A549 (cell line): ENCODE measurements at places on chromosomes 5 and 9.

- DNase-seq, result no peak
Measured at GRCh38 chr9:137421838-137422603, 941 bp downstream of the EXD3 start.

DNA sequence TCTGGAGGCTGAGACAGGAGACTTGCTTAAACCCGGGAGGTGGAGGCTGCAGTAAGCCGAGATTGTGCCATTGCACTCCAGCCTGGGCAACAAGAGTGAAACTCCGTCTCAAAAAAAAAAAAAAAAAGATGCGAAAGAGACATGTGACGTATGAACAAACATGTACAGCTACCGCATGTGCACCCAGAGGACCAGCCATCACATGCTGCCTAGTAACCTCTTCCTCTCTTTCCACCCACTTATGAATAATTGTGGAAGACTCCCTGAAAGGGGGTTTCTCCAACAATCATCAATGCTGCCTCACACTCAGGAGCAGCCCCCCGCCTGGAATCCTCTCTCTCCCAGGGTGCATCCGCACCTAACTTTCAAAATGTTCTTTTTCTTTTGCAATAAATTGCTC, 2.2 kb downstream of the SARDH start:
- DNase-seq, result no peak

- no peak for DNase-seq
Measured at GRCh38 chr9:130987738-130988399, 21.1 kb upstream of the LAMC3 start.

DNA sequence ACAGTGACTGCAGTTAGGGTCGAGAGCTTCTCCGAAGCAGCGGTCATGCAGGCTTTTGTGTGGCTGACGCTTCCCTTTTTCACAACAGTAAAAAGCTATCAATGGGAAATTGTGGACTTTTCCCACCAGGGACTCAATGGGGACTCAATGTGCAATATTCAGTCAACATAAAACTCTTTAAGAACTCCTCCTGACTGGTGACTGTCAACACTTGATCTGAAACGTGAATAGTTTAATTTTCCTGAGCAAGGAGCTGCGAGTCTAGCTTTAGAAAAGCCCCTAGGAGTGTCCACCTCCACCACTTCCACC, 28.7 kb downstream of the EXOC3 start:
- no peak for DNase-seq

DNA sequence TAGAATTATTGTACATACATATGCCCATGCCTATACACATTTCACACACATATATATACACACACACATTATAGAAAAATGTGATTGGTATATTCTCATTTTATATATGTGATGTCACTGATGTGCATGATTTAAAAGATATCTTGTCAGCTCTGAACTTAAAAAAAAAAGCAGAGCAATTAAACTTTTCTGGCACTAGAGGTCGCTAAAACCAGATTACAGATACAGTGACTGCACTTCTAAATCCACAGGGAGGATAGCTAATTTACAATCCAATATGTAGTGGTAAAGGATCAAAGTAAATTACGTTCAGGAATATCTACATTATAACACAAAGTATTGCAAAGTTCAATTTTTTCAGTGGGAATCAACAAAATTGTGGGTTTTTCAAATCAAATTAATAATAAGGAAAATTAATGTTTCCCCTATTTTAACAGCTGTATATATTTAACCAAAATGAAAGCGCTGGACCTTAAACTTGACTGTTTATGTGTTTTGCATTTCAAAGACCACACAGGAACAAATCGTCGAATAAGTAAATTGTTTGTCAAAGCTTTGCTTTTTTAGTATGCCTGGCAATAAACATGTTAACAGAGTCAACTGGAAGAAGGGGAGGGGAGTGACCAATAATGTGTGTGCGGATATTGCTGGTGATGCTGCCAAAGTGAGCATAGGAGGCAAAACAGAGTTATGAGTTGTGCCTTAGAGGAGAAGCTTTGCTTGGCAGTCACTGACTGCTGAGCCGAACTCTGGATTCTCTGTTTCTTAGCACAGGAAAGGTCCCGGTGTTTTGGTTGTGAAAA, 1201.4 kb upstream of the C9orf72 start:
- DNase-seq, result peak; percentile 52

- DNase-seq, result no peak
Measured at GRCh38 chr5:30100148-30100713, 1093.3 kb upstream of the CDH6 start.

DNA sequence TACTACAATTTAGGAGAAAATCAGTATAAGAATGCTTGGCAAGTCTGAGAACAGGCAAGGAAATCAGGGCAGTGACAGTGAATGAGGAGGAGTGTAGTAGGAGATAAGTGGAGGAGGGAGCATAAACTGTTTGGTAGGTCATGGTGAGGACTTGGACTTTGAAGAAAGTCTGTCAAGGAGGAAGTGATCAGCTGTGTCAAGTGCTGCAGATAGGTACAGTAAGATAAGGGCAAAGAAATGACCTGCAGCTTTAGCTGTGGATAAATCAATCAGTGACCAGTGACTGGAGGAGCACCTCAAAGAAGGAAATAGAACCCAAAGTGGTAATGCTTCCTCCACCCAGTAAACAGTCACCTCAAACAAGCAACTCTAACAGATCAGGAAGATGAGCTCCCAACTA, 106.3 kb downstream of the RAPGEF6 start:
- no peak for DNase-seq

- no peak for DNase-seq
Measured at GRCh38 chr9:120694559-120694958, 19.7 kb downstream of the MEGF9 start.
